ENCODE measurements at places on chromosomes 5 and 9.

DNA sequence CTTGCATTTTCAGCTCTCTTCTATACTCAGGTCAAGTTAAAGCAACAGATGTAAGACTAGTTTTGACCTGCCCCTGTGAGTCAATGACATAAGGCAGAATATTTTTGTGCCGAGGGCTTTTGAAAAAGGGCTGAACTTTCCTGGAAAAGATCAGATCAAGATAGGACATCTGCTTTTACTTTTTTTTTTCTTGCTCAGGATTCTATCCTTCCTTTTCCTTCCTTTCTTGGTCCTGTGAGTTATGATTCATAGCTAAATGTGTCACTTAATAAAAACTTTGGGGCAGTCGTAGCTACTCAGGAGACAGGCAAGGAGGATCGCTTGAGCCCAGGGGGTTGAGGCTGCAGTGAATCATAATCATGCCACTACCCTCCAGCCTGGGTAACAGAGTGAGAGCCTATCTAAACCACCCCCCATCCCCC lies 84.3 kb upstream of the BRINP1 start:
- peak; percentile 2 for DNase-seq

DNA sequence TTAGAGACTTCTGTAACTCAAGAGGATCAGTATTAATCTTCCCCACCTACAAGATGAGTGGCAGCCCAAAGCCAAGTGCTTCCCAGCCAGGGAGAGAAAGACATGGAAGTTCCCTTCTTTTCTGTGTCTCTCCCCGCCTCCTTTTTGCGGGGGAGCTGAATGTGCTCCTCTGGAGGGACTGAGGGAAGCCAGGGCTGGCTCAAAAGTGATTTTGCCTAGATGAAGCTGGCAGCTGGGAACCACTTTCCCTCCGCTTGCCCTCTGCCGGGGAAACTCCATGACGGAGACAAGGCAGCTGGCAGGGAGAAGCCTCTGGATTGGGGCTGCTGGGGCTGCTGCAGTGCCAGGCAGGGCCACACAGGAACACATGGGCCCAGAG lies 24.4 kb downstream of the EGR1 start:
- DNase-seq: no peak

DNA sequence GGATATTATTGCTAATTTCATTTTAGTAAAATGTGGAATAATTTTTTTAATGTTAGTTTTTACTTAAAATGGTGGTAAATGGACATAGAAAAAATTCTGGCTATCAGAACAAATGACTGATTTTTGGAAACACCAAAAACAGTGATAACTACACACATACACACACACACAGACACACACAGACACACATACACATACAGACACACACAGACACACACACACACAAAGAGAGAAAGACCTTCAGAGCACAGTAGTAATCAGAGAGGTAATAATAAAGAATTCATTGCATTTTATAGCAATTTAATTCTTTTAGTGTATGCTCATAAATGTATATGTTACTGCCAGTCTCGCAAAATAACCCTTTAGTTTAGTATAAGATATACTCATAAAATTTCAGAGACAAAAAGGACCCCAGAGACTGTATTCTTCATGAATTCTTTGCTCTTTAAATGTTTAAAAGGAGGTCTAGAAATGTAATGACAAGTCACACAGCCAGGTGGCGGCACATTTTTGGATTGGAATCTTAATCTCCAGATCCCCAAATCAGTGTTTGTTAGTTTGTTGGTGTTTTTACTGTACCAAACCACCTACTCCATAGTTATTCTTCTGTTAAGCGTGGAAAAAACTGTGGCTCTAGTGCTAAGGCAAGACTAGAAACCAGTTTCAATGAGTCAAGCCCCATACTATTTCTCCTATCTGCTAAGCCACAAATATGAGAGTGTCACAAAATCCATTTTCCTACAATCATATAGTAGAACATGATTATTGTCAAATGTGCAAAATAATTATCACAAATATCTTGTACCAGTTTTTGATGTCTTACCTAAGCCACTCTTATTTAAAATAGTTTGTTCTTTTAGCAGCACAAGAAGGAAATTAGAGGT lies 109.9 kb downstream of the EDIL3 start:
- peak; percentile 34 for DNase-seq

- no peak for DNase-seq
Measured at GRCh38 chr5:160042671-160043070, 33.7 kb downstream of the TTC1 start.

GRCh38 chr5:6722015-6722414 lies 8.8 kb downstream of the TENT4A start:
- peak; percentile 44 for DNase-seq

- DNase-seq: no peak
Measured at GRCh38 chr9:107431461-107431860, 58.1 kb downstream of the KLF4 start.

Data from AG08395 (cell line).